ENCODE measurements at places on chromosomes 7 and 10.

- DNase-seq: no peak
Measured at GRCh38 chr7:2452074-2452507, 24.1 kb downstream of the GRIFIN start.

DNA sequence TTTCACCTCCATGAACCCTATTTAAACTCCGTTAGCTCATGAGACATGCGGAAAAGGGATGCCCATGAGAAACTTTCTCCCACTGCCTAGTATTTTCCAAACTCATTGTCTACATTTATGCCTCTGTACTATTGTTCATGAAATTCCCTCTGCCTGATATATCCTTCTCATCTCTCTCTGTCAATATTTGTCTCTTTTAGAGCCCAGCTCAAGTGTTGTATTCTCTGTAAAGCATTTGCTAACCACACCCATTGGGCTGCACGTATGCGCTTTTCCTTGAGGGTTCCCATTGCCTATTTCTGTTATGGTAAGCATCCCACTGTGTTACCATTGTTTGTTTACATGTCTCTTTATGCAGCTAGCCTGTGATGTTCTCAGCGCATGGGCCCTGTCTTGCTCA, 211.4 kb downstream of the MDFIC start:
- no peak for DNase-seq

DNA sequence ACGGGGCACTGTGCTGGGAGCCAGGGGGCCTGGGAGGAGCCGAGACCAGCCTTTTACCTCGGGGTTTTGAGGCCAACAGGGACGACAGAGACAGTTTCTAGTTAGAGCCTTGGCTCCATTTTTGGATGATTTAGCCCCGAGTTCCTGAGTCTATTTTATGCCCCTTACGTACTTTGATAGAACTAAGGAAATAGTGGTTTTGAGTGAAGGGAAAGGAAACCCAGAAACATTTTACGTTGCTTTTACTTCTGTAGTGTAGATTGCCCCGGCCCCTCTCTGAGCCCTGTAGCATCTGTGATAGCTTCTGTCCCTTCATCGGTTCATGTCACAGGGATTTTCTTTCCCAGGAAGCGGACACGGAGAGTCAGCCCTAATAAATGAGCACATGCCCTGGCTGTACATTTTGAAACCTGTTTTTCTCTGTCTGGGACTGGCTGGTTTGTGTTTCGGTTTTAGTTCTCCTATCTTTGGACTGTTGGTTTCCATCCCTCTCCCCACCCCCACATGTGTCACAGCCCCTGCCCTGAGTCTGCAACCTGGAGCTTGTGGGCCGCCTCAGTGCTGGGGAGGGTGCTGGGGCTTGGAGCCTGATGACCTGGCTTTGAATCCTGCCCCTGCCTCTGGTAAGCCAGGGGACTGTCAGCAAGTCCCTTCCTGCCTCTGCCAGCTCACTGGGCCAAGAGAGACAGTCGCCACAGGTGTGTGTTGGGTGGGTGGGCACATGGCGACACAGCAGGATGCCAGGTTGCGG, 6.9 kb upstream of the ORAI2 start:
- DNase-seq: no peak

GRCh38 chr10:640673-641045, 48.8 kb downstream of the DIP2C start:
- no peak for DNase-seq
